Immature natural killer cell (primary cell): ENCODE measurements at places on chromosomes 12 and 14. TPM values are rescaled to one million over a fixed set of nuclear protein-coding genes. Genes with fewer than 3 reads are reported as not detected.

The DPPA3 gene
- polyA plus RNA-seq = not detected

The IGF1 gene
- not detected for polyA plus RNA-seq

- H3K4me3 ChIP-seq = no peak overlapping the region
- no peaks in the 10 kb centered on the region for H3K27me3 ChIP-seq
- H3K36me3 ChIP-seq = no peaks in the 10 kb centered on the region
Measured at GRCh38 chr12:131863711-131864396, 30.6 kb upstream of the ULK1 start.

The MGAT4C gene
- polyA plus RNA-seq = not detected

DNA sequence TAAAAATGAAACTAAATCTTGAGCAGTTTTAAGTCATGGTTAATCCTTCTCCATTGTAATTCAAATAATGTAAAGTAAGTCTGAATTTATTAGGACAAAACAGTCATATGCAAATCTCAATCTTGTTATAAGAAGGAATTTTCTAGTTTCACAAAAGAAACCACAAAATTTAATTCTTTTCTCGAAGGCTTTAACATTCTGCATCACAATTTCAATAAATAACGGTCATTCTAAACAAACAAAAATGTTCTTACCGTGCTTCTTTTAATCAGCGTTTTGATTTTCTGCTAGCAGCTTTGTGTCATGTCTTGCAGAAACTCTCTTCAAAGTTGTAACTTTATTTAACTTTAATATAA lies 225 bp downstream of the CLEC2B start:
- H3K27ac ChIP-seq = peak overlapping the region; percentile 100
- peaks cover 12% of the 10 kb centered on the region for H3K27me3 ChIP-seq
- peaks cover 14% of the 10 kb centered on the region for H3K4me1 ChIP-seq
- peaks cover 20% of the 10 kb centered on the region for H3K36me3 ChIP-seq
- H3K4me3 ChIP-seq = peak overlapping the region; percentile 97
- no peak for DNase-seq
